ENCODE measurements at places on chromosomes 5 and 9.

GRCh38 chr5:76689321-76690036 is 26.4 kb upstream of the F2R start:
- DNase-seq = no peak

DNA sequence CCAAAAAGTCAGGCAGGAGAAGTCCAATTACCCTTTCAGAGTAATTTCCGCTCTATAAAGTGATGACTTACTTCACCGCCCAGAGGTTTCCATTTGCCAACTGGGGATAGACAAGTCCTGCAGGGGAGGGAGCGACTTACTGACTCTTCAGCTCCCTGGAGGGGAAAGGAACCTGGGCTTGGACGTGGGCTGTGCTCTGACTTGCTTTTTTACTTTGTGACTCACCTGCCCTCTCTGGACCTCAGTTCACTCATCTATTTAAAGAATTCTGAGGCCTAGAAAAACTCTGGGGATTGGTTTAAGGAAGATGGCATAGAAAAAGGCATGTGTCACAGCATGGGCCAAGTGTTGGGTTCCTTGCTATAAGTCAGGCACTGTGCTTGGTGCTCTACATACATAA is 180.4 kb upstream of the TRIM32 start:
- no peak for DNase-seq

DNA sequence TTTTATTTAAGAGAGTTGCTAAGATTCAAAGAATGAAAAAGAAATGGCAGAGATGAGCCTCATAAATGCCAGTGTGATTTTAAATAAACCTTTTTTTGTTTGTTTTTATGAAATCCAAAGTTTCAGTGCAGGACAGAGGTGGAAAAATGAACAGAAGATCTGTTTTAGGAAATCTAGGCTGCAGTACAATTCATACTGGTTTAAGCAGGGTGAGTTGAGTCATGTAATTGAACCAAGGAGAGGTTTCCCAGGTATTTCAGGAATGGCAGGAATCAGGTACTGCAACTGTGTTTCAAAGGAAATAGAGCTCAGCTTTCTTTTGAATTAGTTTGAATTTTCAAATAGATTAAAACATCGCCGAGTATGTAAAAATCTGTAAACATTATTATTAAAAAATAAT is 3.0 kb upstream of the ANKRD31 start:
- no peak for DNase-seq

DNA sequence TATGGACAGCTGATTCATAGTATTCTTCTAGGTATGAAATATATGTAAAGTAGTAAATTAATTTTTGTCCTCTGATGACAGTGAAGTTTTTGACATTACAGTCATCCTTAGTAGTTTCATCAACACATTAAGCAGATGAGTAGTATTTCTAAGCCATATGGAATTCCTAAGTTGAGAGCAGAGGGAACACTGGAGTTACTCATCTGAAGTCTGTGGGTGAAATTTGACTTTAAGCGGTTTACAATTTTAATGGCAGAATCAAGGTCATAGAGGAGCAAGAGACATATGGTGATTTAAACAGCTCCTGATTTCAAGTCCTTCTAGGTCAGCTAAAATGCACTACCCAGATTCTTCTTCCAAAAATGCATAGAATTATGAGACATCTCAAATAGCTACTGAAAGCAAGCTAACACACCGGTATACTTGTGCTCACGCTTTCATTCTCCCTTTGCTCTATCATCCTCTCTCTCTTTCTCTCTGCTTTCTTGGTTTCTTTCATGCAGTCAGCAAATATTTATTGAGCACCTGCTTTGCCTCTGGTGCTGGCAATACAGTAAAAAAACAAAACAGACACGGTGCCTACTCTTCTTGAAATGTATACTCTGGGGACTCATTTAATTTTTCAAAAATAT is 235.9 kb downstream of the FER start:
- DNase-seq = no peak

- no peak for DNase-seq
Measured at GRCh38 chr9:8605096-8605495, 805.5 kb upstream of the DMAC1 start.

- no peak for DNase-seq
Measured at GRCh38 chr9:79237861-79238260, 333.9 kb upstream of the TLE4 start.
